Activated CD4-positive, alpha-beta T cell treated with anti-CD3 and anti-CD28 coated beads, Interleukin-2, amount 10 ng/mL, durations not matched to agents 24 days and 14 days (primary cell): ENCODE measurements at places on chromosomes 5 and 9. TPM values are rescaled to one million over a fixed set of nuclear protein-coding genes. Genes with fewer than 3 reads are reported as not detected.

GRCh38 chr9:129898185-129898584 is 62.9 kb downstream of the USP20 start:
- peaks cover 91% of the 10 kb centered on the region for H3K36me3 ChIP-seq
- H3K4me1 ChIP-seq: peaks cover 59% of the 10 kb centered on the region
- H3K27ac ChIP-seq: peak overlapping the region; percentile 85
- no peak for DNase-seq
- no peaks in the 10 kb centered on the region for H3K27me3 ChIP-seq

- H3K36me3 ChIP-seq: no peaks in the 10 kb centered on the region
- no peak overlapping the region for H3K4me3 ChIP-seq
- DNase-seq: no peak
- no peaks in the 10 kb centered on the region for H3K27me3 ChIP-seq
- no peaks in the 10 kb centered on the region for H3K4me1 ChIP-seq
- no peak overlapping the region for H3K27ac ChIP-seq
Observed at GRCh38 chr5:137142764-137143605, 356.1 kb downstream of the SPOCK1 start.

Gene HSPA4
- total RNA-seq: 267 and 270 TPM in 2 replicates

Gene PLPPR1
- total RNA-seq: not detected in 2 replicates

GRCh38 chr9:16211946-16212345 is 658.5 kb downstream of the BNC2 start:
- H3K4me1 ChIP-seq: peaks cover 2% of the 10 kb centered on the region
- DNase-seq: no peak
- H3K36me3 ChIP-seq: no peaks in the 10 kb centered on the region

DNA sequence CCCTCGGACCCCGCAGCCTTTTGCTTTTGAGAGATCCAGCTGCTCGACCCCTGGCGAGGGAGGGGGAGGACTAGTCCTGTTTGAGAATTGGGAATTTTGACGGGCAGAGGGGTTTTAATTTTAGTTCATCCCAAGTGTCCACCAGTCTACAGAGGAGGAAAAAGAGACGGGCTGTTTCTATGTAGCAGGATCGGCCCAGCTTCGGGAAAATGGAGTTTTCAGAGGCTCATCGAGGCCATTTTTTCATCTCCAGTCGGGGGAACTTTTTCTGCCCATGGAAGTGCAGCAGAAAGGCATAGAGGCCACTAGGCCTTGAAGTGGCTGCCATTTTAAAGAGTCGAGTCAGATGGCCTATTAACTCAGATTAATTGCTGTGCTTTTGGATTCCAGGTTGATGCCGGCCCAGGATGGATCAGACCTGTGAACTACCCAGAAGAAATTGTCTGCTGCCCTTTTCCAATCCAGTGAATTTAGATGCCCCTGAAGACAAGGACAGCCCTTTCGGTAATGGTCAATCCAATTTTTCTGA is 1.2 kb downstream of the NSD1 start:
- peaks cover 34% of the 10 kb centered on the region for H3K4me1 ChIP-seq
- peak overlapping the region; percentile 95 for H3K4me3 ChIP-seq
- peak; percentile 64 for DNase-seq
- H3K36me3 ChIP-seq: peaks cover 35% of the 10 kb centered on the region
- H3K27me3 ChIP-seq: no peaks in the 10 kb centered on the region
- peak overlapping the region; percentile 92 for H3K27ac ChIP-seq

Gene PCDHA4
- total RNA-seq: not detected in 2 replicates

Gene MRPL50
- total RNA-seq: 18.6 and 19.8 TPM in 2 replicates

Gene DMRT3
- total RNA-seq: not detected in 2 replicates
